ENCODE measurements at places on chromosomes 5 and 9.

GRCh38 chr5:93371893-93372292, 209.1 kb downstream of the NR2F1-AS1 start:
- DNase-seq = no peak

DNA sequence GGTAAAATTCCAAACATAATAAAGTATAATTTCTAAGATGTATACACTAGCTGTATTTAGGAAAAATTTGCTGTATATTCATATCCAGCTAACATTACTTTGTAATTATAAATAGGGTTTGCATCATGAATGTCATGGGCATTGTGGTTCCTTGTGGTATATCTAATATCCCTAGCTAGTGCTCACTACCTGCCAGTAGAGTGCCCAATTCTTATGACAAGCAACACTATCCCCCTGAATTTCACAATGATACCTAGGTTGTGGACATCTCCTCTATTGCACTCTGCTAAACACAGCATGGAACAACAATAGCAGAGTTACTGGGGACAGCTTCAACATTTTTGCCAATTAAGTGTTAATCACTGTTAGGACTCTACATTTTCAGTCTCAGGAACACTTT, 1656.5 kb downstream of the EFNA5 start:
- DNase-seq = no peak

DNA sequence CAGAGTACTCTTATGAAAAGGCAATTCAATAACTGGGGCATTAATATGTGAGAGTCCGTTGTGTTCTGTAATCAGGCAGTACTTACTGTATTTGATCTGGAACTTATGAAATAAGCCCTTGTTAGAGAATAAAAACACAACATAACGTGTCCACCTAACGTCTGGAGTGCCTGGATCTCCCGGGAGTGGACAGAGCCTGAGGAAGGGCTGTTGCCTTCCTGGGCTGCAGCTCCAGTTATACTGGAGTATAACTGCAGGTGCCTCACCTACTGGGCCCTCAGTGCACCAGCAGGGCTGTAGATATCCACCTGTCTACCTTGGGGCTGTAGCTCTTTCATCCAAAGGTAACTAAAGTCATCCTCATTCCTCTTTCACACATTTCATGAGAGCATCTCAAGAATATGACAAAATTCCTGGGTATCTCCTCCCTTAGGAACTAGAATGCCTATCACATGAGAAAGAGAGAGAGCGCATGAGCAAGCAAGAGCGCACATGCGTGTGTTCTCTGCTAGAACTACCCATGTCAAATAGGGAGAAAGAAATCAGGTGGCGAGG, 200.1 kb downstream of the GAPVD1 start:
- no peak for DNase-seq

DNA sequence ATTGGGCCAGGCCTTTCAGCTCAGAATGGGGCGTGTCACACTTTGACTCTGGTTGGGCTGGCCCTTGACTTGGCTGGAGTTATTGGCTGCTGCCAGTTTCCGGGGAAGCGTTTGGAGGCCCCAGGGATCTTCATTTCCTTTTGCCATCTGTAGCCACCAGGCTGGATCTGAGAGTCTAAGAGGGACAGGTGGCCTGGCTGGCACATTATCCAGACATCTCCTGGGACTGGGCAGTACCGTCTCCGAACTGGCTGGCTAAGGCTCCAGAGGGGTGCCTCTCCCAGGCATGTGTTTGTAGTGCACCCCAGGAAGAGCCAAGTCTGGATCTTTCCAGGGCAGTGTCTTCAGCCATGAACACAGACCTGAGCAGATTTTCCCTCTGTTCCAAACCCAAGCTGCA, 9.7 kb upstream of the JADE2 start:
- no peak for DNase-seq

GRCh38 chr5:136018814-136019783, 9.7 kb upstream of the TGFBI start:
- no peak for DNase-seq

- no peak for DNase-seq
Observed at GRCh38 chr9:22030101-22030598, 21.0 kb upstream of the CDKN2B start.

- no peak for DNase-seq
Observed at GRCh38 chr9:131812116-131812790, 72.4 kb upstream of the RAPGEF1 start.

DNA sequence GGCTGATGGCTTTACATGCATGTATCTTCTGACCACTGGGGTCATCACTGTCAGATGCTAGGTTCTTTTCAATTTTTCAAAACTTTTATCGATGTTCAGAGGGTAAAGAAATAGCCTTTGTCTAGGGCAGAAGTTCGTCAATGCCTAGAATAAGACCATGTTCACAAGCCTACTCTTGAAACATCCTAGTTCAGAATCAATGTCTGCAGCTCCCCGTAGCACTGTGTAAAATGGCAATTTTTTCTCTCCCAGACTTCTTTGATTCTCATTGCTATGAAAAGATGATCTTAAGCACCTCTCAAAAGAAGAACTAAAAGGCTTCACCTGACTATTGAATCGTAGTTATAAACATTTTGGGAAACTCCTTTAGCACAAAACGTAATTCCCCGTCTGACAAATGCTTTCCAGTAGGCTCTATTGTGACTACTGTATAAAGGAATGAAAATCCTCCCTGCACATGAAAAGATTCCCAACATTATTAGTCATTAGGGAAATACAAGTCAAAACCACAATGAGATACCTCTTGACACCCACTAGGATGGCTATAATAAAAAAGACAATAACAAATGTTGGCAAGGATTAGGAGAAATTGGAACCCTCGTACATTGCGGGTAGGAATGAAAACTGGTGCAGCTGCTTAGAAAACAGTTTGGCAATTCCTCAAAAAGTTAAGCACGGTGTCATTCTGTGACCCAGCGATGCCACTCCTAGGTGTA, 263.5 kb downstream of the ARHGAP26 start:
- no peak for DNase-seq

DNA sequence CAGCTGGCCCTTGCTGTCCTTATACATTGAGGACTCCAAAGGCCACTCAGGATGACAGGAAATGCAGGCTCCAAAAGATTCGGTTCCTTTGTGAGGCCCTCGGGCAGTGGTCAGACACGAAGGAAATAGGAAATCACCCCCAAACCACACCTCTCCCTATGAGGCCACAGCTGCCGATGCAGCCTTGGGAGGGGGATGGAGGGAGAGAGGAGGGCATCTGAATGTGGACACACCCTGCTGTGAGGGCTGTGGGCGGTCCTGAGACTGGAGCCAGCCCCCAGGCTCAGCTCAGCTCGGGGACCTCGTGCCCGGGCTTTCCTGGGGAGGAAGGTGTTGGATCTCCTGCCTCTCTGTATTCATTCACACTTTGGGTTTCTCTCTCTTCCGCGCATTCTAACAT, 2.7 kb upstream of the CLPTM1L start:
- DNase-seq = no peak

GRCh38 chr9:38355115-38355514, 37.4 kb upstream of the ALDH1B1 start:
- no peak for DNase-seq

GRCh38 chr5:140142856-140143255, 17.1 kb downstream of the IGIP start:
- DNase-seq = peak; percentile 14

GRCh38 chr5:125070961-125071360, 324.5 kb upstream of the ZNF608 start:
- no peak for DNase-seq

- no peak for DNase-seq
Observed at GRCh38 chr9:69946800-69947437, 96.7 kb upstream of the MAMDC2 start.

GRCh38 chr5:135426102-135427082, 20.8 kb downstream of the DCANP1 start:
- no peak for DNase-seq

DNA sequence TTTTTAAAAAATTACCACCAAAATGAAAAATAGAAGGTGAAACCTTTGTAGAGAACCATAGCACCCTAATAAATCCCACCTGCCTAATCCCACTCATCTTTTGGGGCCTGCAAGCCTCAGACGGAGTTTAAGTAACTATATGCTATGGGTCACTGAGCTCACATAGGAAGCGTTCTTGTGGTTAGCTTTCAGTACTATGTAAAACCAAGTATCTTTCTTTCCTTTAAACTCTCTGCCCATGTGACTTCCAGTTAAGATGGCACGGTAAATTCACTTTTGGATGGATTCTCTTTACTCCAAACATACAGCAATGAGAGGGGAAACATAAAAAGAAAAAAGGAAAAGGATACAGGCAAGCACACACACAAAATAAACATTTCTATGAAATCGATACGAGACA, 50.9 kb downstream of the FANCC start:
- no peak for DNase-seq

DNA sequence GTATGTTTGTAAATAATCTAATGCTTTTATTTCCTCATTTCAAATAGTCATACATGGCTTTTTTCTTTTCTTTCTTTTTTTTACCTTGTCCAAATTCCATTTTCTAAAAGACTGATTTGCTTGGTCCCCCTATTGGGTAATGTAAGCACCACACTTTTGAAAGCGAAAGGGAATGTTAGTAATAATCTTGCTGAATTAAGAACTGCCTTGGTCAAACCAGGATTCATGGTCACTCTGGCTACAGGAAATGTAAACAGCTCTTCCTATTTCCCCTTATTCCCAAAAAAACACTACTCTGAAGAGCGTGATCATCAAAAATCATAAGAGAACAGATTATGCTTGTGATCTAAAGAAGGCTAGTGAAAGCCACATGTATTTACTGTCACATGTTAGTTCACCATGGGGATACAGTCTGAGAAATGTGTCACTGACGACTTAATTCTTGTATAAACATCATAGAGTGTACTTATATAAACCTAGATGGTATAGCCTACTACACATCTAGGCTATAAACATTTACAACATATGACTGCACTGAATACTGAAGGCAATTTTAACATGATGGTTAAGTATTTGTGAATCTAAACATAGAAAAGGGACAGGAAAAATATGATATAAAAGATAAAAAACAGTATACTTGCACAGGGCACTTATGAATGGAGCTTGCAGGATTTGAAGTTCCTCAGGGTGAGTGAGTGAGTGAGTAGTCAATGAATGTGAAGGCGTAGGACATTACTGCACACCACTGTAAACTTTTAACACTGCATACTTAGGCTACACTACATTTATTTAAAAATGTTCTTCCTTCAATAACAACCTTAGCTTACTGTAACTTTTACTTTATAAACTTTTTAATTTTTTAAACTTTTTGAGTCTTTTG, 75.3 kb downstream of the HMGCR start:
- DNase-seq = no peak

- no peak for DNase-seq
Observed at GRCh38 chr5:132162945-132163344, 64.7 kb downstream of the P4HA2 start.

DNA sequence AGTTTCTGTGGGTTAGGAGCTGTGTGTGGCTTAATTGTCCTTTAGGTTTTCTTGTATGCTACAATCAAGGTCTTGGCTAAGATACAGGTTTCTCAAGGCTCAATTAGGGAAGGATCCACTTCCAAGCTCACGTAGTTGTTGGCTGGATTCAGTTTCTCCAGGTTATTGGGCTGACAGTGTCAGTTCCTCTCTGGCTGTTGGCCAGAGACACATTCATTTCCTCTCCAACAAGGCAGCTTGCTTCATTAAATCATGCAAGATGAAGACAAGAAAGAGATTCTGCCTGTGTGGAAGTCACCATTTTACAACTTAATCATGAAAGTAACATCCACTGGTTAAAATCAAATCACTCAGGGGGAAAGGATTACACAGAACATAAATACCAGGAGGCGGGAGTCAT, 275.7 kb upstream of the KIF2A start:
- no peak for DNase-seq
